Activated CD4-positive, alpha-beta T cell treated with anti-CD3 and anti-CD28 coated beads, Interleukin-2, amount 10 ng/mL, durations not matched to agents 24 days and 14 days (primary cell): ENCODE measurements at places on chromosomes 6 and 20. TPM values are rescaled to one million over a fixed set of nuclear protein-coding genes. Genes with fewer than 3 reads are reported as not detected.

NKX2-4 gene
- total RNA-seq, result not detected in 2 replicates

DNA sequence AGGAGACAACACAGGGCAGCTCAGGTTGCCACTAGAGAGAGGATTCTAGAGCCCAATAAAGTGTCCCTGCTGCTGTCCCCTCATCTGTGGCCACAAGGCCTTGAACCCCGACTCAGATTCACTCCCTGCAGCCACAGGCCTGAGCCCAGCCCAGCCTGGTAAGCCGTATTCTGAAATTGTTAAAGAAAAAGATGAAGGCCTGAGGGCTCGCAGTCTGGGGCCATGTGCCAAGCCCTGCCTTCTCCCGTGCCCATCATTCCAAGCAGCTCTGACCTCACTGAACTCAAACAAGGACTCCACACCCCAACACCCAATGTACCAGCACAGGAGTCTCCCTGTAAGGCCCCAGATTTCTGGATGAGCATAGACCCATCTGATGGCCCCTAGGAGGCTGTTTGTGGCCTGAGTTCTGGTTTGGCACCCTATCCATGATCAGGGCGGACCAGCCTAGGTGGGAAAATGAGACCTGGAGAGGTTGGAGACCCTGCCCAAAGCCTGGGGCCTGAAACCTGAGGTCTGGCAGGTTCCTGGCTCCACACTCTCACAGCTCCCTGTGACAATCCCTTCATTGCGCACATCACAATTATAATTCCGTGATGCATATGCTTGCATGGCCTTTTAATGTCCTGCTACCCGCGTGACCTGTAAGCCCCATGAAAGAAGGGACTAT lies 62.0 kb upstream of the TOP1 start:
- no peak for DNase-seq
- no peak overlapping the region for H3K4me3 ChIP-seq
- no peaks in the 10 kb centered on the region for H3K36me3 ChIP-seq
- peak overlapping the region; percentile 37 for H3K27ac ChIP-seq
- peaks cover 19% of the 10 kb centered on the region for H3K27me3 ChIP-seq

GRCh38 chr6:39794231-39794630 lies 2.1 kb downstream of the DAAM2 start:
- H3K36me3 ChIP-seq, result no peaks in the 10 kb centered on the region
- no peak overlapping the region for H3K4me3 ChIP-seq
- no peaks in the 10 kb centered on the region for H3K4me1 ChIP-seq
- H3K27me3 ChIP-seq, result peaks cover 43% of the 10 kb centered on the region
- no peak for DNase-seq
- H3K27ac ChIP-seq, result no peak overlapping the region

DNA sequence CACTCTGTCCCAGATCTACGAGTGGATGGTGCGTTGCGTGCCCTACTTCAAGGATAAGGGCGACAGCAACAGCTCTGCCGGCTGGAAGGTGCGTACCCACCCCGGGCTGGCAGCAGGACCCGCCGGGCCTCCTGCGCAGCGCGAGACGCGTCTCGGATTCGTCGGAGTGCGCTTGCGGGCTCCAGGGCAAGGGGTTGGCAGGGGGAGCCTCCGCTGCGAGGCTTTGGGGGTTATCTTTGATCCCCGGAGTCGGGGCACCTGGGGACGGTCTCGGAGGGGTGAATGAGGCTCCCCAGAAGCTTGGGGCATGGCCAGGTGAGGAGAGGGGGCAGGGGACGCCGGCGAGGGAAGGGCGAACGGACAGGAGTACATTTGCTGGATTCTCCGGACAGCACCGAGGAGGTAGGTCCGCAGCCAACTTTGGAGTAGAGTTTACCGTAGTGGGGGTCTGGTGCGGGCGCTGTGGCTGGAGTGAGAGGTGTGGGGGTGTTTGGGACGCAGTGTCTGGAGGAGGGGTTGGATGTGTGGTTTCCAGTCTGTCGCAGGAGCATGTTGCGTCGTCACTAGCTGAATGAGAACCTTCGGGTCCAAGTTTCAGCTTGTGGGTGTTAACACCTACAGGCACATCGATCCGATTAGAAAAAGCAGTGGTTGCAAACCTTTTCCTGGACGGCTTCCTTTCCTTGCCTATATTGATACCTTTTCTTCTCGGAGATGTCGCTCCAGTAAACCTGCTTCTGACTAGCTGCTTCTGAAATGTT lies 1.2 kb downstream of the FOXO3 start:
- H3K4me3 ChIP-seq, result peak overlapping the region; percentile 68
- peak; percentile 59 for DNase-seq
- H3K36me3 ChIP-seq, result peaks cover 15% of the 10 kb centered on the region

- H3K36me3 ChIP-seq, result peaks cover 52% of the 10 kb centered on the region
- H3K4me1 ChIP-seq, result no peaks in the 10 kb centered on the region
- H3K4me3 ChIP-seq, result no peak overlapping the region
- H3K27me3 ChIP-seq, result no peaks in the 10 kb centered on the region
- no peak for DNase-seq
These were observed 14.4 kb upstream of the GSTA4 start for GRCh38 chr6:53009511-53009910.

- no peak overlapping the region for H3K4me3 ChIP-seq
- H3K27ac ChIP-seq, result no peak overlapping the region
- no peak for DNase-seq
These were observed 49.4 kb downstream of the ERMARD start for GRCh38 chr6:169800668-169801395.

SOX4 gene
- 0.79 and 0.95 TPM in 2 replicates for total RNA-seq

DNA sequence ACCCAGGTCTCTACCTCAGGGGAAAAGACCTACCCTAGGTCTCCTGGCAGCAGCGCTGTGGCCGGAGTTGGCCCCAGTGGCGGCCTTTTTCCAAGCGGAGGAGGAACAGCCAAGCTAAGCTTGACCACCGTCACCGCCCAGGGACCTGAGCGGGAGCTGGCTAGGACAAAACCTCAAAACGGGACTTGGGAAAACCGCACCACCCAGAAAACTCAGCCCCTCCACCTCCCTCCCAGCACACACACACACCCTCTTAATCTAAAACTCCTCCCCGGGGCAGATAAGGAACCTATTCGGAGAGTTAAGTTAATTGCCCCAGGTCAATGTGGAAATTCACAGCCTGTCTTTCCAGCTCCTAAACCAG lies 2.7 kb upstream of the TRERF1 start:
- H3K4me3 ChIP-seq, result peak overlapping the region; percentile 99
- H3K36me3 ChIP-seq, result peaks cover 6% of the 10 kb centered on the region
- peaks cover 11% of the 10 kb centered on the region for H3K27me3 ChIP-seq
- H3K27ac ChIP-seq, result no peak overlapping the region
- DNase-seq, result peak; percentile 60

NRSN1 gene
- not detected in 2 replicates for total RNA-seq
